ENCODE measurements at places on chromosomes 6 and 20. TPM values are rescaled to one million over a fixed set of nuclear protein-coding genes. Genes with fewer than 3 reads are reported as not detected.

TGM3 gene
- 0.31 TPM for total RNA-seq

EIF2S2 gene
- total RNA-seq = 37.9 TPM

CPNE5 gene
- 15.3 TPM for total RNA-seq

SOX18 gene
- total RNA-seq = 0.63 TPM

SEMG1 gene
- total RNA-seq = not detected

C2 gene
- 3.1 TPM for total RNA-seq

LPA gene
- 2.5 TPM for total RNA-seq

PSMB9 gene
- 0.94 TPM for total RNA-seq

NR2E1 gene
- 13.5 TPM for total RNA-seq

PRICKLE4 gene
- total RNA-seq = 1.6 TPM
